Effector CD4-positive, alpha-beta T cell (primary cell): ENCODE measurements at places on chromosomes 7 and 10.
A peak's percentile ranks its signal among the peaks of the same experiment; 100 is the strongest.

- no peak for DNase-seq
Observed at GRCh38 chr10:105154736-105155135, 513.6 kb downstream of the SORCS3 start.

DNA sequence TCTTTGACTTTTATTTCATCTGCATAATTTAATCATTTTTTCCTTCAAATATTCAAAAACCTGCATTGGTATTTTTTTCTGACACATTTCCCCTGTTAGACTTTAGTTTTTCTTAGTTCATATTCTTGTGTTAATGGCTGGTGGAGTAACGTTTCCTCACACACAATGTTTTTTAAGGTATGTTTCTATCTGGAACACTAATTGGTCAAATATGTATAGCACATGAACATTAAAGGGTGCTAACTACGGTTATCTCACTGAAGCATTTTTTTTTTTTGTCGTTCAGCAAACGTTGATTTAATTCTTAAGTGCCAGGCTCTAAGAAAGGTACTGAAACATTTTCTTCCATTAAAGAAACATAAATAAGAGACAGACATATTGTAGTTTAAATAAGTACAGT is 87.7 kb downstream of the PTPRZ1 start:
- no peak for DNase-seq

GRCh38 chr7:106768324-106768751 is 96.7 kb upstream of the PIK3CG start:
- DNase-seq, result no peak

DNA sequence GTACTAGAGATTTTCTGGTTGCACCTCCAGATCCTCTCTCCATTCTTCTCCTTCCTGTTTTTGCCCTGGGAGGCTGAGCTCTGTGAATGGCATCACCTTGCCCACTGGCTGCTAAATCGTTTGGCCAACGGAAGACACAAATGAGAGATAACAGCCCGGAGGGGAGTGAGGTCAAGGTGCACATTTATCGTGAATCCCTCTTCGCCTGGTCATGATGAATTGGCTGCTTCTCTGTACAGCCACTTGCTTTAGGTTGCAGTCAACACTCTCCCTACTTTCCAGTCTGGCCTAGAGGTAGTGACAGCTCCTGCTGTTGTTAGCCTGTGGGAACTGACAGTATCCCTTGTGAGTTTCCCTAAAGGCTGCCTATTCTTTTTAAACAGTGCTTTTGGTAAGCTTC is 85.4 kb upstream of the CHCHD3 start:
- no peak for DNase-seq

DNA sequence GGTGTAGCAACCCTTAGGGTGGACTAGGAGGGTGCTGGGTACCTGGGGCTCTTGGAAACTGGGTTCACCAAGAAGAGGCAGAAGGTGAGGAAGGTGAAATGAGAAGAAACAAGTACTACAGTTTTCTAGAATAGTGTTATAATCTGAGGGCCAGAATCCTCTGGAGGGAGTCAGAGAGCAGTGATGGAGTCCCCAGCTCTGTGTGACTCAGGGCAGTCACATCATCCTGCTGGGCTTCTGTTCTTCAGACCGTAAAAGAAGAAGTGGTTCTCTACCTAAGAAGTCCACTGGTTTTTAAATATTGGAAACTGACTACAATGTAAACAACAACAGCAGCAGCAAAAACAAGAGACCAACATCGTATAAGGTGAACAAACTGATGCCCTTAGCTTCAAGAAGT is 197.3 kb downstream of the PRPF18 start:
- peak; percentile 21 for DNase-seq

DNA sequence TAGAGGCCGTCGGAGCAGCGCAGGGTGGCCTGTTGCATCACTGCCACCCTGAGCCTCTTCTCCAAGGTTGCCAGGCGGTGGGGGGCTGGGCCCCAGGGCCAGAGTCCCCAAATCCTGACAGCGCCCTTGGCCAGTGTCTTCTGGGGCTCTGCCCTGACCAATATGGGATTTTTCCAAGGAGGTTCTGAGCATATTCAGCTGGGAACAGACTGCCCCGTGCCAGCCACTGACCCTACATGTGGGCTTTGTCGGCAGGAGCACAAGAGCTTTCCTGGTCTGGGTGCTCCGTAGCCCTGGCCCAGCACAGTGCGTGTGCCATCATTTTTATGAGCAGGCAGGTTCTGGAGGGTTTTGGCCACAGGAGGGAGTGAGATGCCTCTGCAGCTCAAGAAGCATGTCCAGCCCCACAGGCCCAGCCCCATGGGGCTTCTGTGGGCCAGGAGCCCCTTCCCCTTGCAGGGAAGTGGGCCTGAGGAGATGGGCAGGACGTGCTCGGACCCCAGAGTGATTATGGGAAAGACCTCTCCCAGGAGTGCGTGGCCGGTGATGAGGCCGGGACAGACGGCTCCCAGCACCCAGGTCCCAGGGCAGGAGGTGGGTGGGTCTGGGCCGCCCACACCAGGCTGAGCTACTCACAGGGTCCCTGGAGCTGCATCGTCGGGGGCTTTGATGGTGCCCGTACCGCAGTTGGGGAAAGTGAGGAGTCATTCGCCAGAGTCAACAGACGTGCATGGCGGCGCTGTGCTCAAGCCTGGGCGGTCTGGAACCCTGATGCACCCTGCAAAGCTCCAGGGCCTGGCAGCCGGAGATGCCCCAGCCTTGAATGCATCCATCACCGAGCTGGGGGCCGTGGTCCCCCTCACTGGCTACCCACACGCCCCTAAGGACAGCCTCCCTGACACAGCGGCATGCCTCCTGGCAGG is 66.6 kb downstream of the PWWP2B start:
- DNase-seq, result no peak
